ENCODE measurements at places on chromosomes 4 and X. TPM values are rescaled to one million over a fixed set of nuclear protein-coding genes. Genes with fewer than 3 reads are reported as not detected.

PCGF3 gene
- total RNA-seq, result 15.4 TPM

ODAPH gene
- total RNA-seq, result not detected

TMPRSS11B gene
- total RNA-seq, result not detected

GNRHR gene
- not detected for total RNA-seq

ASB11 gene
- 53.4 TPM for total RNA-seq

POU3F4 gene
- not detected for total RNA-seq

TLR10 gene
- total RNA-seq, result not detected

ABCB7 gene
- 29.7 TPM for total RNA-seq

ARHGEF38 gene
- total RNA-seq, result not detected

STPG2 gene
- not detected for total RNA-seq

TLL1 gene
- total RNA-seq, result 0.89 TPM
